Thoracic aorta endothelial cell (primary cell): ENCODE measurements at places on chromosomes 4 and X. TPM values are rescaled to one million over a fixed set of nuclear protein-coding genes. Genes with fewer than 3 reads are reported as not detected.

Gene KLHL15
- 8.3 and 9.7 TPM in 2 replicates for total RNA-seq

Gene SMIM20
- 21.7 and 22.0 TPM in 2 replicates for total RNA-seq

Gene TMEM131L
- 25.4 and 27.2 TPM in 2 replicates for total RNA-seq

Gene PLAC8
- total RNA-seq = 0.22 TPM in 1 of 2 replicates, not detected in the other

Gene TAB3
- total RNA-seq = 19.7 and 23.3 TPM in 2 replicates

Gene AMBN
- not detected in 2 replicates for total RNA-seq
